ENCODE measurements at places on chromosomes 7 and 10. TPM values are rescaled to one million over a fixed set of nuclear protein-coding genes. Genes with fewer than 3 reads are reported as not detected.
A peak's percentile ranks its signal among the peaks of the same experiment; 100 is the strongest.

C10orf120 gene
- not detected for total RNA-seq

RBP4 gene
- not detected for total RNA-seq

NEUROD6 gene
- total RNA-seq, result not detected

DNA sequence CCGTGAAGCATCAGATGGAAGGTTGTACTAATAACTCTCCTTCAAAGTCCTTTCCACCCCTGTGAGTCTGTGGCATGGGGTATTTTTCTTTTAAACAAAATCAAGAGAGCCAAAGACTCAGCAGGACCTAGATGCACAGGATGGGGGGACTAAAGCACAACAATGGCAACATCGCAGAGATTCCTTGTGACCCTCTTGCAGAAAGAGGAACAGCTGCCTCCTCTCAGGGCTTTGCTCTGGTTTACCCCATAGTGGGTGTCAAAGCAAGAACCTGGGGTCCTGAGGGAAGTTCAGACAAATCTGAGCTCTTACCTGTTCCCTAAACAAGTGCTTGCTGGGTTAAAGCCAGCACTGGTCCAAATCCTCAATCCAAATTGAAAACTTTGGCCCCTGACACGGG, 39.2 kb downstream of the FGF8 start:
- DNase-seq, result peak; percentile 61

DNA sequence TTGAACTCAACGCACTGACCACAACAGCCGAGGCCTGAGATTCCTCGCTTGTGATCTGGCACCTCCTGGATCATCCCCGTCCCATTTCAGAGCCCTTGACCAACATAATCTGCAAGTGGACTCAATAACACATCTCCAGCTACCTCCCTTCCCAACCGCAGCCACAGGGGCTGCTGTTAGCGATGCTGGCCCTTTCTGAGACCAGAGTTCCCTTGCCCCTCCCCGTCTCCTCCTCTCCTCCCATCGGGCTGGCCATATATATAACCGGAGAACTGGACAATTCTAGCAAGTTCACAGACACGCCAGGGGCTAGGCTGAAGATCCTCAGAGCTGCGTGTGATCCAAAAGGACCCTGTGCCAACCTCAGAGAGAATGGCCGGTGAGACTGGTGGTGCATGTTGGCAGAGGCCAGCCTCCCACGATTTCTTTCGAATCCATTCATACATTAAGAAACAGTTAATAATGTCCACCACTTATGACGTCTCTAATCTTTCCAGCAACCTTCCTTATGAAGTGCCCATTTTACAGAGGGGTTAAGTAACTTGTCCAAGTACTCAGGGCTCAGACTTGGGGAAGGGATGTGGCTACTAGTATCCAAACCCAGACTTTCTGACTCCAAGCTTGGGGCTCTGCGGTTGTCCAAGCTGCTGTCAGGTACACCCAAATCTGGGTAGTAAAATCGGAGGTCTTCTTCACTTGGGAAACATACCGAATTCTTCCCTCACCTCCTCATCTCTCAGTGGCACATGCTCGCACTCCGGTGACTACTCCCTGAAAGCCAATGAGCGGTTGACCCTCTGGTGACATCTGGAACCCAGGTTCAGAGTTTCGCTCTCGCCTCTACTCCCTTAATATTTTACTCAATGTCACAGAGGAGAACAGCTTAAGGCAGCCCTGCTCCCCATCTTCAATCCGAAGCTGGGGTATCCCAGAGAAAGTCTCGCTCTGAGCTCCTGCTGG, 11.2 kb upstream of the FEZF1 start:
- DNase-seq, result peak; percentile 68

- peak; percentile 61 for DNase-seq
These were observed 4.6 kb downstream of the TRPV6 start for GRCh38 chr7:142880876-142881505.
